Hematopoietic multipotent progenitor cell treated with erythropoietin and hydrocortisone succinate and interleukin-3 and kit ligand, for 6 days (in vitro differentiated cells): ENCODE measurements at places on chromosomes 16 and 17.
A peak's percentile ranks its signal among the peaks of the same experiment; 100 is the strongest.

GRCh38 chr17:69729944-69730343, 315.4 kb downstream of the MAP2K6 start:
- DNase-seq, result no peak

DNA sequence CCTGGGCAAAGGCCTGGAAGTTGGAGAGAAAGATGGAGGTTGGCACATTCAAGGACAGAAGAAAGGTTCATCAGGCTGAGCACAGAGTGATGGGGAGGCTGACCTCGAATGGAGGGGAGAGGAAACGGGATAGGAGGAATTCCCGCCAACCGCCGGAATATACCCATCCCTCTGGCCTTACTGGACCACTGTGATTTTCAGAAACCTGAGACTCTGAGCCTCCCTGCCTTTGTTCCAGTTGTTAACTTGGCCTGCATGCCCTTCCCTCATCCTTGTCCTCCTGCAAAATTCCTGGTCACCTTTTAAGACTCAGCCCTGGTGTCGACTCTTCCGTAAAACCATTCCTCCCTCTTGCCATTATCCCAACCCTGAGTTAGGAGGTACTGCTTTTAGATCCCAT, 107.6 kb downstream of the VAT1L start:
- no peak for DNase-seq

DNA sequence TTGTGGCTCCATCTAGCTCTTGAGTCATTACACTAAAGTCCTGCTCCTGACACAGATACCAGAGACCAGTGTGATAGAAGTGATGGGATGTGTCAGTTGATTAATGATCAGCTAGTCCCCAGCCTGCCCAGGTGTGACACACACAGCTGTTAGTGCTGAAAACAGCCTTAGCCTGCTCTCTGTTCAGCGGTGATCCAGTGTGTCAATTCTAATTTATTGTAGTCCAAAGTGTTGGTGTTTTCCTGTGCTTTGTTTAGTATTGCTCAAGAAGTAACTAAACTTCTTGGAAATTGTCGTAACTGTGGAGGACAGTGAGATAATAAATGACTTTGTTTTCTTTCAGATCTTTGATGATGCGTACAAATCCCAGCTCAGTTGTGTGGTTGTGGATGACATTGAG, 92.3 kb downstream of the WNT3 start:
- no peak for DNase-seq

DNA sequence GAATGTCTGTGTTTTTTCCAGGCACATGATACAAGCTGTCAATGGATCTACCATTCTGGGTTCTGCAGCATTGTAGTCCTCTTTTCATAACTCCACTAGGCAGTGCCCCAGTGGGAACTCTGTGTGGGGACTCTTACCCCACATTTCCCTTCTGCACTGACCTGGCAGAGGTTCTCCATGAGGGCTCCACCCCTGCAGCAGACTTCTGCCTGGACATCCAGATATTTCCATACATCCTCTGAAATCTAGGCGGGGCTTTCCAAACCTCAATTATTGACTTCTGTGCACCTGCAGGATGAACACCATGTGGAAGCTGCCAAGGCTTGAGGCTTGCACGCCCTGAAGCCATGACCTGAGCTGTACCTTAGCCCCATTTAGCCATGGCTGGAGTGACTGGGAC, 56.0 kb downstream of the ACSM2A start:
- DNase-seq, result no peak

- DNase-seq, result no peak
Measured at GRCh38 chr17:74303305-74303704, 22.7 kb upstream of the KIF19 start.

DNA sequence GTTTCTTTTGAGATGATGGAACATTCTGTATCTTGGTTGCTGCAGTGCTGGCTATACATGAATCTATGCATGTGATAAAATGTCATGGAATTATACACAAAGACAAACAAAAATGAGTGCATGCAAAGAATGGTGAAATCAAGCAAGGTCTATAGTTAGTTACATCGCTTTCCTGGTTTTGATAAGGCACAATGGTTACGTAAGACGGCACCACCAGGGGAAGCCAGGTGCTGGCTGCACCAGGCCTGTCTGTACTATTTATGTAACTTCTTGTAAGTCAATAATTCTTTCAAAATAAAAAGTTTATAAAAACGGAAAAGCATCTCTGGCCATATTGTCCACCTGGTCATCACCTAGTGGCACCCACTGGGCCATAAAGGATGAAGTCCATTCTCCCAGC, 46.5 kb downstream of the ARHGAP27 start:
- DNase-seq, result peak; percentile 30

- peak; percentile 30 for DNase-seq
Measured at GRCh38 chr16:57680842-57681375, 12.8 kb downstream of the ADGRG3 start.

- no peak for DNase-seq
Measured at GRCh38 chr17:13921841-13922776, 147.2 kb upstream of the COX10 start.

GRCh38 chr16:10631886-10632285, 51.5 kb upstream of the EMP2 start:
- DNase-seq, result no peak

- no peak for DNase-seq
Measured at GRCh38 chr17:80998748-80999535, 7.3 kb downstream of the CHMP6 start.

- DNase-seq, result no peak
Measured at GRCh38 chr16:28186752-28187151, 25.0 kb downstream of the XPO6 start.
